Lung microvascular endothelial cell (primary cell): ENCODE measurements at places on chromosomes 11 and 22. TPM values are rescaled to one million over a fixed set of nuclear protein-coding genes. Genes with fewer than 3 reads are reported as not detected.

GRCh38 chr22:25874327-25874726 is 132.3 kb downstream of the MYO18B start:
- DNase-seq, result no peak

DNA sequence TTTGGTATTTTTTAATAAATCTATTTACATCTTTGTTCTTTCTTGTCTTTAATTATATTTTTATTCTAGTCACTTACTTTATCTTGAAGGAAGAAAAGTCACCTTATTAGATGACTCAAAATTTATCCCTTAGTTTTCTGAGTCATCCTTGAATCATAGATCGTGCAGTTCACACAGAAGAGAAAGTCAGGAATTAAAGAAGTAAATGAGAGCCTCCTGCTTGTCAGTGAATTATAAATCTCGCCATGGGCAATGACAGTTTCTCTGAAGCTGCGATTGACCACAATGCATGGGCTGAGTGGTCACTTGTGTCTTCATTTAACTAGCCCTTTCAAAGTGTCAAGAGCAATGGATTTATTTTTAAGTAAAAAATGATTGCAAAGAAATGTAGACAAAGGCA is 91.2 kb downstream of the LUZP2 start:
- DNase-seq, result no peak

- no peak for DNase-seq
These were observed at the start of gene OOSP4A for GRCh38 chr11:59963733-59964132. OOSP4A (plus strand) TSS chr11:59964033; CDS start chr11:59964033, 0 bp downstream.

DNA sequence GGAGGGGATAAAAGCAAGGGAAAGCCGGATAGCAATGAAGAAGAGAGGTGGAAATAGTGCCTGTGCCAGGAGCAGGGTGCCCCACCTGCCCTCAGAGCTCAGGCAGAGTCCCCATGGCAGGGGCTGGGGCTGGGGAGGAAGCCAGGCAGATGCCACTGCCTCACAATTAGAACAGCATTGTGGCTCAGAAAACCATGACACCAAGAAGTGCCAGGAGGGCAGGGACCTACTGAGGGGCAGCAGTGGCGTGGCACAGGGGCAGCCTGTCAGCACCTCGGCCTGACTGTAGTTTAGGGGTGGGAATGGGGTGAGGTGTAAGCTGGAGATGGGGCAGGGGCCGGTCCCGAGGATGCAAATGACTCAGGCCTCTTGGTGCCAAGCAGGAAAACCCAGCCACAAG is 532.1 kb upstream of the B3GAT1 start:
- no peak for DNase-seq

DNA sequence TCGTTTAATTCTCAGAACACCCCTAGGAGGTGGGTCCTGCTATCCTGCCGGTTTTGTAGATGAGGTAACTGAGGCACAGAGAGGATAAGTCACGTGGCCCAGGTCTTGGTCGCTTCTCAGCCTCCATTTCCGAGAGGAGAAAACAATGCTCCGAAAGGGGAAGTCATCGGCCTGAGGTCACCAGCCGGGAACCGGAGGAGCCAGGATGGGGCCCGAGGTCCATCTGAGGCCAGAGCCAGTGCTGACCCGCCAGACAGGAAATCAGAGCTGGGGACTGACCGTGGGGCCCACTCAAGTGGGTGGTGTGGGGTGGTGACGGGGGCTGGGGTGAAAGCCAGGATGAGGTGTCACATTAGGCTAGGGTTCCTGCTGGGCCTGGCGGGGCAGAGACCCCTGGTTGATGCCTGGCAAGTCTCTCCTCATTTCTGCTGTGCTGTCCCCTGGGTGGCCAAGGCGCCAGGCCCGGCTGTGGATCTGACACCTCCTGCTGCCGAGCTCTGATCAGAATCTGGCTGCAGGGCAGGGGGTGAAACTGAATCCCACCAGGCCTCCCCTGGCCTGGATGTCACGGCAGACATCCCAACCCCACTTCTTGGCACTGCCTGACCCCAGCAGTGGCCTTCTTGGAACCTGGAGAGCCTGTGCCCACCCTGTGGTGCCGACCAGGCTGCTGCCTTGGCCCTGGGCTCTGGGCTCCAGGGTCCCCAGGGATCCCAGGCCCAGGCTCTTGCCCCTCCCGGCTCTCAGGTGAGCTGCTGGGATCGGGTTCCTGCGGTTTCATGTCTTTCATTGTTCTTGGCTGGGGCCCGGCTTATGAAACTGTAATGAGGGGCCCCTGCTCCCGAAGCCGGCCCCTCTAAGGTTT is 12.0 kb downstream of the TRIOBP start:
- DNase-seq, result peak; percentile 18

GRCh38 chr11:23010790-23011335 is 150.6 kb upstream of the CCDC179 start:
- no peak for DNase-seq

DNA sequence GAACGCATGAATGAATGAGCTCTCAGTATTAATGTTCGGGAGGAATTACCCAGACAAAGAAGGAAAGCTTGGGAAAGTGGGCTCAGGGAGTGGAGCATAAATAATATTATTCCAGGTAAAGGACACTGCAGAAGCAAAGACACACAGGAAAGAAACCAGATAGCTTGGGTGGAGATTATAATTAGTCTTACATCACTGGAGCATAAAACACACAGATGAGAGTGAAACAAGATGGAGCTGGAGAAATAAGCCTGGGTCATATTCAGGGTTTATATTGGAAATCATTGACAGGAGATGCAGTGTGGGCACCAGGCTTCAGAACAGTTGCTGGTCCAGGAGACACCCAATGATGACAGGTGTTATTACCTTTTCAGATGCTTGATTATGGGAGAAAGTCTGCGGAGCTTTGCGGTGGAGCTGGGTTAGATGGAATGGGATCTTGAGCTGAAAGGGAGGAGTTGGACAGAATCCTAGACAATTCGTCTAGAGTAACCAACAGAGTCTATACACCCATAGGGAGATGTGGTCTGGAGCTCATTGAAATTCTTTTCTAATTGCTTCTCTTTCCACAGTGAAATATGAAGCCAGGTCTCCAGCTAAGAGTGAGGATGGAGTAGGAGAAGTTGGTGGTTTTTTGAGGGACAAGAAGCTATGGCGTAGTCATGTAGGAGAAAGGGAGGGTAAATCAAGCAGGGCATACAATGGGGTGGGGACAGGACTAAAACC is 227.2 kb downstream of the FAM76B start:
- DNase-seq, result no peak

- peak; percentile 83 for DNase-seq
These were observed at the start of gene AHNAK for GRCh38 chr11:62546244-62546928. AHNAK (minus strand) TSS chr11:62546806; CDS start chr11:62536098, 10,708 bp downstream.

- DNase-seq, result peak; percentile 85
These were observed 2.6 kb upstream of the GCAT start for GRCh38 chr22:37804881-37805809.

DNA sequence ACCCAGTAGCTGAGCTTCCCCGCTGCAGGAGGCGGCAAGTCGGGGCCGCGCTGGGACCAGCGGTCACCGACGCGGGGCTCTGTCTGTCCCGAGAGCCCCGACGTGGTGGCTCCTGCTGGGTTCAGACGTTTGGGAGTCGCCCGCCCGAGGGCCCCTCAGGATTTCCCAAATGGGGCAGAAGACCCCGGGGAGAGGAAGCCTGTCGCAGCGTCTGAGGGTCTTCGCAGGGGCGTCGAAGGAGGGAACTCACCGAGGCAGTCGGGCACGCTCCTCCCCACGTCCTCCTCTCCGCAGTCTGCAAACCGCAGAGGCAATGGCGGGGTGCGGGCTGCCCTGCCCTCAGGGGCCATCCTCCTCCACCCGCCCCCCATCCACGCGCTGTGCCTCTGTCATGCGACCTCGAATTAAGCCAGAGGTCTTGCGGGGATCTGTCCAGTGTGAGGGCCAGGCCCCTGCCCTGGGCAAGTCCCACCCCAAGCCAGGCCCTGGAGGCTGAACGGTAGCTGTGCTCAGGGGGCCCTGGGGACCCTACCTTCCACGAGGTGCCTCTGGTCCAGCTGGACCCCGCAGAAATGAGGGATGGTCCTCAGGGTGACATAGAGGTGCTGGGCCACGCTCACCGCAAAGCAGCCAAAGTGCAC is 12.5 kb downstream of the IL17REL start:
- no peak for DNase-seq

DNA sequence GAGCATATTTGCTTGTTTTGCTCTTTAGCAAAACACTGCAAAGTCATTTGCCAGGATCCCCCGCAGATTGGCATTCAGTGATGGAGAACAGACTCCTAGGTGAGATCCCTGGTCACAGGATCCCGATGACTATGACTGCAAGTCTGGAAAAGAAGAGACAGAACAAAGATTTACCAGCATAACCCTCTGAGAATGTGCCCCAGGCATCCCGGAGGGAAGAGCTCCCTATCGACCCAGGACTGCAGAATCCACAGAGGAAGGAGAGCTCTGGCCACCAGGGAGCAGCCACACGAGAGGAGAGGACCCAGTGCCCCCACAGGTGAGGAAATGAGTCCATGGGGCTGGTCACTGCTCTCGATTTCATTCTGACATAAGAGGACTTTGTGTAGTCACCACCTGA is 105.2 kb downstream of the ZNF280B start:
- DNase-seq, result no peak

GRCh38 chr11:121004206-121004840 is 19.6 kb upstream of the TBCEL start:
- DNase-seq, result no peak

GRCh38 chr22:30486661-30487115 is 14.9 kb upstream of the SEC14L3 start:
- DNase-seq, result no peak

- no peak for DNase-seq
These were observed 297.9 kb upstream of the C11orf87 start for GRCh38 chr11:109123816-109124787.

- no peak for DNase-seq
These were observed 51.3 kb downstream of the CACNA1I start for GRCh38 chr22:39621826-39622225.

- DNase-seq, result peak; percentile 80
These were observed 60.0 kb downstream of the MYO7A start for GRCh38 chr11:77187776-77188632.

- DNase-seq, result no peak
These were observed 261.7 kb downstream of the BUD13 start for GRCh38 chr11:116510886-116511650.

DNA sequence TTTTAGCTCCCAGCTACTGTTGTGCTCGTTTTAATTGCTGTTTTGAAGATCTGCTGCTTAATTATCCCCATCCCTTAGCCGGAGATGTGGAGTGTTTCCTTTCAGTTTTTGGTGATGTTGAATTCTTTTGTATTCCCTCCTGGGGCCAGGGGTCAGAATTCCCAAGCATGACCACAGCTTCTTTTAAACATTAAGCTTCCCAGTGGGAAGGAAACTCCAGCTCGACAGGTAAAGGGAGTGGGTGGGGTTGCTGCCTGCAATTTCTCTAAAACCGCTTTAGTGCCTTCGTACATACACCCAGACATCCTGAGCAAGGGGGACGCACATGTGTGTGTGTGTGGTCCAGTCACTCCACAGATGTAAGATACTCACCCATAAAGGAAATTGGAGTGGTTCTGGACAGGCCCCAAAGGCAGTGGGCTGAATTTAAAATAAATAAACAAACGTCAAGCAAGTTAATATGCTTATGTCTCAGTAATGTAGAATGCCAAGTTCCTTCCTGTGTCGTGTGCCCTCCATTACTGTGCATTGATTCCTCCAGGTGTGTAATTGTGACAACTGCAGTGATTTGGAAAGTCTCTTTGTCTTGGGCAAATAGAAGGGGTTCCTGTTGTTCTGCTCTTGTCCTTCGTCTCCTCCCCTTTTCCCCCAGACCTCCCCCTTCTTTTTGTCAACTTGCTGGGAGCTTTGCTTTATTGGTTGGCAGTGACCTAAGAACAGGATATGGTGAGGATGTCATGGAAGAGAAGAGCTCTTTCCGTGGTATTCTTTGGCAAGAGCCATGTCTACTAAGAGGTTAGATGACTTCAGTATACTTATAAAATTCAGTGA is 19.2 kb upstream of the ADSL start:
- peak; percentile 56 for DNase-seq

GRCh38 chr11:112554586-112554985 is 293.9 kb upstream of the PLET1 start:
- DNase-seq, result no peak

- DNase-seq, result peak; percentile 55
These were observed 17.4 kb downstream of the CABIN1 start for GRCh38 chr22:24028533-24028932.

- peak; percentile 98 for DNase-seq
These were observed 54.2 kb downstream of the GRAMD4 start for GRCh38 chr22:46674367-46674781.

GRCh38 chr22:32985899-32986765 is 72.0 kb downstream of the SYN3 start:
- DNase-seq, result peak; percentile 76

DNA sequence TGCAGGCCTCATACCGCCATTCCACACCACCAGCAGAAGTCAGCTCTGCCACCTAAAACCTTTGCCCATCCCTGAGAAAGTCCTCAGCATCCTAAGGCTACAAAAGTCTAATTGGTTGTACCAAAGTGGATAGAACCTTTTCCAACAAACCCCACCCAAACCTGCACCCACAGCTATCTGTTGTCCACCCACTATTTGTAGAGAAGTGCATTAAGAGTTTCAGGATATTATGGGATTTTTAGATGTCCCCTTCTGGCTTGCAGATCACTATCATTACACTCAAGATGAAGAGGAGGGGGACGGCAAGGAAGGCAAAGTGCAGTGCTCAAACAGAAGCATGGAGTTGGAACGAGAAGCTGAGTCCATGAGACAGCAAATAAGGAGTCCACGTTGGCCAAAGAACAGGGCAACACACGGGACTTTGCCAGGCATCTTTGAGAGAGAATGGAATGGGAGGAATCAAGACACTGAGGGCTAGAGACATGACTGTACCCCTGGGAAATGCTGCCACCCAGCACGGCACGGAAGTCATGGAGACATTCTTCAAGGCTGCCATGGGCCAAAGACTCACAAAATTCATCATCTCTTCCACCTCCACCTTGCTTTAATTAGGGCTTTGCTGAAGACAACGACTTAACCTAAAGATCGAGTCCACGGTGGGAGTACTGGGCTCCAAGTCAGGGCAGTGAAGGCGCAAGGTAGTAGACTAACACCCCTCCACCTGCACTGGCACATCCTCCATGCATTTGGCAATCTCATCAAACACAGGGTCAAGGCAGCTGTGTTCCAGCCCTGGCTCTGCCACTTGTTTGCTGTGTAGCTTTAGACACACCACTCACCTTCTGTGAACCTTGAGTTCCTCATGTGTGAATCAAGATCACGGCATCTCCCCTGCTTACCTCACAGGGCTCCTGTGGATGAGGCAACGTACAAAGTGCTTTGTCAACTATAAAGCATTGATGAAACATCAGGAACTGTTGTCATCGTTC is 112.9 kb upstream of the TMEM45B start:
- no peak for DNase-seq

- no peak for DNase-seq
These were observed 20.0 kb downstream of the SHANK2 start for GRCh38 chr11:71232364-71232763.

- DNase-seq, result no peak
These were observed 55.0 kb downstream of the BRD1 start for GRCh38 chr22:49772692-49773091.

The SLC22A9 gene
- not detected in 2 replicates for total RNA-seq

The NXPE4 gene
- total RNA-seq, result not detected in 2 replicates

The KCNQ1 gene
- total RNA-seq, result under 0.01 TPM in 1 of 2 replicates, not detected in the other

The PKDREJ gene
- total RNA-seq, result not detected in 2 replicates

The H19 gene
- total RNA-seq, result 20.0 and 53.6 TPM in 2 replicates

The IGF2 gene
- total RNA-seq, result 4.6 and 6.7 TPM in 2 replicates

The EP300 gene
- total RNA-seq, result 20.9 and 33.7 TPM in 2 replicates

The PRR33 gene
- total RNA-seq, result not detected in 2 replicates

The SLC22A8 gene
- total RNA-seq, result not detected in 2 replicates

The BTBD18 gene
- total RNA-seq, result not detected in 2 replicates

The OMP gene
- not detected in 2 replicates for total RNA-seq

The MS4A2 gene
- total RNA-seq, result not detected in 2 replicates
